Esophagus squamous epithelium (tissue), 5 donors: ENCODE measurements at places on chromosomes 3 and 15.

DNA sequence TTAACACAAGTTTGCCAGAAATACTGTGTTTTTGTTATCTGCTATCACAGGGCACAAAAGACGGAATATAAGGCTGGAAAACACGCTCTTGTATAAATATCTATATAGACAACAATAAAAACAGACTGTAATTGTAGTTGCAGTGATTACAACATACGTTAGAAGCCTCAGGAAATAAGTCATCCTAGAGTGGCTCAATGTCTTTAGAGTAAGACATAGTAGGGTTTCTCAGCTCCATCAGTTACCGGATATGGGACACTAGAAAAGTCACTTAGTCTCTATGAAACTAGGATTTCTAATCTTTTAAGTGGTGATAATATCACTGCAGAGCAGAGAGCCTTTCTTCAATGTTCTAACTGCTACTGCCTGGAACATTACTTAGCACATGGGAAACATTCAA is 208.8 kb downstream of the STAG1 start:
- no peak for DNase-seq

- no peak for DNase-seq
These were observed 29.8 kb downstream of the CDCP1 start for GRCh38 chr3:45116350-45116749.

DNA sequence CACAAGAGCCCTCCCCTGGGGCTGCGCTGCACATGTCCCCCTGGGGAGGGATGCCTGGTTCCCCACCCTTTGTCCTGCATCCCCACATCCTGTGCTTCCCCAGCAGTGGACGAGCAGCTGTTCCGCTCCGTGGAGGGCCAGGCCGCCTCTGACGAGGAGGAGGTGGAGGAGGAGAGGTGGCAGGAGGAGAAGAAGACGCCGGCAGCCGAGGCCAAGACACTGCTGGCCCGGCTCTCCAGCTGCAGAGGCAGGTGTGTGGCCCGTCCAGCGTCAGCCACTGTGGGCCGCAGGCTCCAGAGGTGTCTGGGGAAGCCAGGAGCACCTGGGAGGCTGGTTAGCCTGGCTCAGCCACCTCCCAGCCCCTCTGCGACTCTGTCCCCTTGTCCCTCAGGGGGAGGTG is 27.9 kb upstream of the GP9 start:
- no peak for DNase-seq

GRCh38 chr3:17941766-17942165 is 199.3 kb upstream of the TBC1D5 start:
- no peak for DNase-seq
